Hair follicle dermal papilla cell (primary cell): ENCODE measurements at places on chromosomes 6 and 20. TPM values are rescaled to one million over a fixed set of nuclear protein-coding genes. Genes with fewer than 3 reads are reported as not detected.

Gene NRN1
- 117 and 120 TPM in 2 replicates for total RNA-seq

Gene KCNQ5
- 0.49 and 1.5 TPM in 2 replicates for total RNA-seq

Gene SLC2A10
- 71.3 and 107 TPM in 2 replicates for total RNA-seq

Gene PDYN
- not detected in 2 replicates for total RNA-seq

Gene DSP
- total RNA-seq, result 8.8 and 12.4 TPM in 2 replicates

Gene BPIFB1
- not detected in 2 replicates for total RNA-seq

Gene MATN4
- not detected in 2 replicates for total RNA-seq

Gene GPX5
- not detected in 2 replicates for total RNA-seq

Gene PRSS16
- total RNA-seq, result not detected in 2 replicates

Gene TBXT
- total RNA-seq, result not detected in 2 replicates

Gene TRIM15
- total RNA-seq, result not detected in 2 replicates

Gene PEX7
- 6.7 and 8.5 TPM in 2 replicates for total RNA-seq

Gene MPIG6B
- not detected in 2 replicates for total RNA-seq

Gene HLA-DOB
- 0.32 TPM in 1 of 2 replicates, not detected in the other for total RNA-seq

Gene EMILIN3
- 0.12 and 0.16 TPM in 2 replicates for total RNA-seq

Gene SAMD5
- total RNA-seq, result 1.7 and 3.7 TPM in 2 replicates

Gene SIRT5
- total RNA-seq, result 5.7 and 7.1 TPM in 2 replicates

Gene SULF2
- 38.9 and 69.0 TPM in 2 replicates for total RNA-seq

Gene ATP5F1E
- total RNA-seq, result 13.7 and 15.3 TPM in 2 replicates

Gene L3MBTL1
- total RNA-seq, result 6.3 and 11.7 TPM in 2 replicates

Gene OR2H2
- not detected in 2 replicates for total RNA-seq

Gene RAET1G
- total RNA-seq, result 1.3 and 1.9 TPM in 2 replicates

Gene GNAS-AS1
- total RNA-seq, result 0.73 and 0.81 TPM in 2 replicates

Gene MAS1
- not detected in 2 replicates for total RNA-seq

Gene HTR1E
- not detected in 2 replicates for total RNA-seq

Gene TRIM40
- total RNA-seq, result not detected in 2 replicates
